Activated naive CD4-positive, alpha-beta T cell treated with anti-CD3 and anti-CD28 coated beads, Interleukin-2, amount 50 U/mL, for 72 hours (primary cell): ENCODE measurements at places on chromosomes 13 and 19. TPM values are rescaled to one million over a fixed set of nuclear protein-coding genes. Genes with fewer than 3 reads are reported as not detected.

DNA sequence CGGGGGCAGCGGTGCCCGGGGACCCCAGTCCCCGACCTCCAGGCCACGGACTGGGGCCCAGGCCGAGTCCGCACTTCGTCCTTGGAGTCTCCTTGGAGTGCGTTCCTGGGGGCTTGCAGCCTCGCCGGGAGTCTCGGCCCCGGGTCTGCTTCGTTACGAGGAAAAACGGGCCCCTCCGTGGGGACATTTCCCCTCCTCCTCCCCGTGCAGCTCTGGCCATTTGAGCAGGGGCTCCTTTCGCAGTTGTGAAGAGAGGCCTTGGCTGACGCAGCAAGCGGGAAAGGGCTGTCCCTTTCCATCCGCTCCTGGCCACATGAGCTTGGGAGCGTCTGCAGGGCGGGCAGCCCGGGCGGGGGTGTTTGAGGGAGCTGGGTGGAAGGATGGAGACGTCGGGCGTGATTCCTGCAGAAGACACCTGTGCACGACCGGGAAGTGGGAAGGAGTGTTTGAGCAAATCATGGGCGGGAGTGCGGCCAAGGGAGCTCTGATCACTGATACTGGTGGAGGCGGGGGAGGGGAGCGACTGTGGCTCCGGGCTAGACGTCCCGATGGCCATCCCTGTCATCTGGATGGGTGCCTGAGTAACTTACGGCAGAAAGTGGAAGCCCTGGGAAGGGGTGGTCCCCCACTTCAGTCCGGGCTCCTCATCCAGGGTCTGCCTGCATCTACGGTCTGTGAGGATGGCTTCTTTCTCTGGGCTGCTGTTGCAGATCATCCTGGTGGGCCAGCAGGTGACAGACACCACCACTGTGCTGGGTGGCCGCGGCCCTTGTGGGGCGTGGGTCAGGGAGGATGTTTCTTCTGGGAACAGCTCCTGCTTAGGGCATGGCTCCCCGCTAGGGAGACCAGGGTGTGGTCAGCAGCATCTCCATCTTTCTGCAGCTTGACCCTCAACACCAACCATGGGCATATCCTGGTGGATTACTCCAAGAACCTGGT, 736 bp downstream of the GPI start:
- peak; percentile 70 for DNase-seq

- no peak for DNase-seq
Measured at GRCh38 chr13:51275101-51275500, 52.9 kb downstream of the FAM124A start.

- DNase-seq: no peak
Measured at GRCh38 chr13:31267126-31267784, 67.5 kb downstream of the B3GLCT start.

The PGLYRP1 gene
- not detected for total RNA-seq

The FUT2 gene
- total RNA-seq: not detected
